Activated CD4-positive, alpha-beta T cell treated with anti-CD3 and anti-CD28 coated beads for 4 hours (primary cell): ENCODE measurements at places on chromosomes 16 and 17.

DNA sequence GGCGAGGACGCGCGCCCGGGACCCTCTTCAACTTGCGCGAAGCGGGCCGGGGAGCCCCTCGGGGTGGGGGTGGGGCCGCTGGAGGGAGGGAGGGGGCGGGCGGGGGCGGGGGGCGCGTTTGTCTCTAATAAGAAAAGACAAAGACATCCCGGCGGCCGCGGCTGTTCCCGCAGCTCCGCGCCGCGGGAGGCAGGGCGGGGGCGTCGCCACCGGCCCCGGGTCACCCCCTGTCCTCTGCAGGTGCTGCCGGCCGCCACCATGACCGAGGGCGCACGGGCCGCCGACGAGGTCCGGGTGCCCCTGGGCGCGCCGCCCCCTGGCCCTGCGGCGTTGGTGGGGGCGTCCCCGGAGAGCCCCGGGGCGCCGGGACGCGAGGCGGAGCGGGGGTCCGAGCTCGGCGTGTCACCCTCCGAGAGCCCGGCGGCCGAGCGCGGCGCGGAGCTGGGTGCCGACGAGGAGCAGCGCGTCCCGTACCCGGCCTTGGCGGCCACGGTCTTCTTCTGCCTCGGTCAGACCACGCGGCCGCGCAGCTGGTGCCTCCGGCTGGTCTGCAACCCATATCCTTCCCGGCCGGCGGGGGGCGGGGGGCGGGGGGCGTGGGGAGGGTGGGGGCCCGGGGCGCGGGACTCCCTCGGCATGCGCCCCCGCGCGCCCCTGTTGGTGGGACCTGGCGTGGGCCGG lies 714 bp downstream of the CACNA1H start:
- DNase-seq: no peak

- no peak for DNase-seq
Observed at GRCh38 chr17:3511852-3512504, 36.2 kb downstream of the ASPA start.

DNA sequence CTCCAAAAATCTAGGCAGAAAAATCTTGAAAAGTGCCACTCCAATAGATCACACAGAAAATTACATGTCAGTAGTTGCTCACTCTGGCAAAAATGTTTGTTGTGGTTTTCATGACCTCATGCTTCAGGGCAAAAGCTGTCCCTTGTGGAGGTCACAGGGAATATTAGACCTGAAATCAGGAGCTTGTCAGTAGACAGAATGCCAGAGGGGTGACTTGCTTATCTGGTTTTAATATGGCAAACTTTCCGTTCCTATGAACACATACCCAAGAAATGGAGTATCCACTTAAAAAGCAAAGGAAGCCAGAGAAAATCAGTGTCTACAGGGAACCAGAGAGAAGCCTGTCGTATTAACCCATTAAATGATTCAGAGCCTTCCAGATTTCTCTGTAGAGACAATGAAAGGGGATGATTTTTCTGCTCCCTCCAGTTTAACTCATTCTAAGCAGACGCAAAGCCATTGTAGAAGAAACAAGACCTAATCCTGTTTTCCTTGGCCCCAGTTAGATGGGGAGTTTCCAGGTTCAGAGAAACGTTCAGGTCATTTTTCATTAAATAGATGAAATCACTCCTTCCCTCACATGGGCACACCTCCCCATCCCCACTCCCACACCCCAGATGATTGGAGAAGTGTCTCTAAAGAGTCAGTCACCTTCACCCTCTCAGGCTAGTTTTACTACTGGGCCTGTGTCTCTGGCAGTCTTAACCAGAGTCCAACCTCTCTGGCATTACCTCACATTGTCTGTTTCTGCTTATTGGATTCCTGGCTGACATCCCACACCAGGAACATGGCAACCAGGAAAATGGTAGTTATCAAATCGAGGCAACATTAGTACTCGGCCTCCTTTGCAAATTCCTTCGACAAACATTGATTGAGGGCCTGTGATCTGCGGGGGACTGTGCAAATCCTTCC lies 6.0 kb downstream of the SOX9 start:
- DNase-seq: no peak

GRCh38 chr16:48526058-48526957 lies 83.7 kb downstream of the N4BP1 start:
- peak; percentile 29 for DNase-seq

- no peak for DNase-seq
Observed at GRCh38 chr17:11780621-11781020, 182.4 kb downstream of the DNAH9 start.

DNA sequence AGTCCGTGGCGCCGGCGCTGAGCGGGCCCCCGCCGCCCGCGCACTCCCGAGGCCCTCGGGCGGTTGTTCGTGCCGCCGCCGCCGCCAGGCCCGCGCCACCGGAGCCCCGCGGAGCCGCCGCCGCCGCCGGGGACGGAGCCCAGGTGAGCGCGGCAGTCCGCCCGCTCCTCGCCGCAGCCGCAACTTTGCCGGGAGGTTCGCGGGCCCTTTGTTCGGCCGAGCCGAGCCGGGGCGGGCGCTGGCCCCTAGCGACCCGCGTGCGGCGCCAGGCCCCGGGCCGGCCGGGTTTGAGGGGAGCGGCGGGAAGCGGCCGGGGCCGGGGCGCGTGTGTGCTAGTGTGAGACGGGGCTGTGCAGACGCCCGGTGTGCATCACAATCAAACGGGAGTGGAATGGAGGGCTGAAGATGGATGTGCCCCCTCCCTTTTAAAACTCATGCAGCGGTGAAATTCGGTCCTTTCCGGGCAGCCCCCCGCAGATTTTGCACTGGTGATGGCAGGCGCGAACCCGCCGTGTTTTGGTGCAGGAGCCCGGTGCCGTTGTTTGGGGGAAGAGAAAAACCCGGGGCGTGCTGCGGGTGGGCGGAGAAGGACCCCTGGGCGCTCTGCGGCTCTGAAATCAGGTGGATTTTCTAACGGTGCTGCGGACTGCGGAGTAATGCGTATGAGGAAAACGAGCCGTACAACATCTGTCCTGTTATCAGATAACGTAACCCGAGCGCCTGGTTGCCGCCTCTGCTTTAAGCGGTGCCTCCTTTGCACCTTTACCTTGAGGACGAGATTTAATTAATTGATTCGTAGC lies 823 bp downstream of the TNRC6C start:
- peak; percentile 30 for DNase-seq

- no peak for DNase-seq
Observed at GRCh38 chr17:78223061-78223460, 8.4 kb upstream of the TMEM235 start.

DNA sequence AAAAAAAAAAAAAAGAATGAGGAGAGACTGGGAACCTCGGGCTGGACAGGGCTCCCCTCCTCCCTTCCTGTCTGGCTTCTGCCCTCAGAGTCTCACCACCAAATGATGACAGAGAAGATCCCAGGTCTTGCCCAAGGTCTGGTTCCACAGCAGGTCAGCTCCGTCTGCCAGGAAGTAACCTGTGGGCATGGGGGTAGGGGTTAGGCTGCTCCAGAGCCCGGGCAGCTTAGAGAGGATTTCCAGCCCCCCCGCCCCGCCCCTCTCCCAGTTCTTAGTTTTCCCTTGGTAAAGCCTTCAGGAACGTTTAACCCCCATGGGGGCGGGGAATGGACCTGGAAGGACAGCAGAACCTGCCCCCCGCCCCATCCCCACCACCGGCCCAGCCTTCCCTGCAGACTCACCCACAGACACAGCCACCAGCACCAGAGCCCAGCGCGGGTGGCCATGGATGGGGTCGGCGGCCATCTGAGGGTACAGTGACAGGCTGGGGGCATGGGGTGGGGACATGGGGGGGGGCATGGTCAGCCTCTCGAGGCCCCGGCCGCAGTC lies 700 bp downstream of the TLCD2 start:
- DNase-seq: no peak

DNA sequence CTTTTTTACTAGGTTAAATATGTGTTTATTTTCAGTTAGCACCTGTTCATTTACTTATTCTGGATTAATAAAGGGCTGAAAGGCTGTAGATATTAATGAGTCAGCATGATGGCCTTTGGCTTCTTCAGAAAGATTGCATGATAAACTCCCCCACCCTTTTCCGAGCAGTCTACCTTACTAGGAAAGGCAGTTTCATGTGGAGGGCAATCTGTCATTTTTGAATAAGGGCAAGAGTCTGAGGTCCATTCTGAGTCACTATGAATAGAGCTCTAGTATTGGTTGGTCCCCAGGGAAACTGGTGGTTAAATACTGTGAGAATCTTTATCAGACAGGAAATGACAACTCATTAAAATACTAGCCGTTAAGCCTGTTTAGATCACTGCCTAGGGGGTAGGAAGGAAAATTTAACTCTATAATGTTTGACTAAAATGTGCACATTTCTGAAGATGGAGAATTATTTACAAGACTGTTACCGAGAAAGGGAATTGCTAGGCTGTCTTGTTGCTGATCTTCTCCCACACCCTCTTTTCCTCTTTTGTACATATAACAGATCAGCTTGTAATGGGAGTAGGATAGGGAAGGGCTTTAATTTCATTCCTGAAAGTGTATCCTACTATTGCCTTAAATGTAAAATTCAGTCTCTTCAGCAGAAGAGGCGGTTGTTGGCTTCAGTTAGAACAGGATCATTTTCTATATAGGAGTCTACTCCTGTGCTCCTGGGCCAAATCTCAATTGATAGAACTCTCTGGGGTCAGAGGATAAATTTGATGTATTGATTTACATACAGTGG lies 63.3 kb downstream of the TUBD1 start:
- peak; percentile 64 for DNase-seq

DNA sequence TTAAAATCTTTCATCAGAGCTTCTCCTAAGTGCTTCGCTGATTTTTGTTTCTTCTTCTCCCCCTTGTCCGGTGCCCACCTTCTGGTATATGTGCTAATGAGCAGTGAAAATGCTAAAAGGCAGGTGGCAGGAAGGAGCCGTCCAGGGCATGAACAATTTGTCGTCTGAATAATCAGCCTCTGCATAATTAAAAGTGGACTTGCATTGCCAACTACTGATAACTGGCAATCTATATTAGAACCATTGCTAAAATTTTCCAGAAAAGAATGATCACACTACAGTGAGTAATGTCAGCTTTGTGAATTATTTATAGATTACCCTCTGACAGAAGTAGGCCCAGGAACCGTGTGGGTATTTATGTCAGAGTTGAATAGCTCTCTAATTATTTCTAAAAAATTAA lies 28.1 kb downstream of the SERPINF1 start:
- DNase-seq: no peak

- DNase-seq: no peak
Observed at GRCh38 chr17:36632916-36633771, 31.8 kb downstream of the MRM1 start.

- DNase-seq: no peak
Observed at GRCh38 chr16:68778551-68779231, 41.6 kb downstream of the CDH1 start.

DNA sequence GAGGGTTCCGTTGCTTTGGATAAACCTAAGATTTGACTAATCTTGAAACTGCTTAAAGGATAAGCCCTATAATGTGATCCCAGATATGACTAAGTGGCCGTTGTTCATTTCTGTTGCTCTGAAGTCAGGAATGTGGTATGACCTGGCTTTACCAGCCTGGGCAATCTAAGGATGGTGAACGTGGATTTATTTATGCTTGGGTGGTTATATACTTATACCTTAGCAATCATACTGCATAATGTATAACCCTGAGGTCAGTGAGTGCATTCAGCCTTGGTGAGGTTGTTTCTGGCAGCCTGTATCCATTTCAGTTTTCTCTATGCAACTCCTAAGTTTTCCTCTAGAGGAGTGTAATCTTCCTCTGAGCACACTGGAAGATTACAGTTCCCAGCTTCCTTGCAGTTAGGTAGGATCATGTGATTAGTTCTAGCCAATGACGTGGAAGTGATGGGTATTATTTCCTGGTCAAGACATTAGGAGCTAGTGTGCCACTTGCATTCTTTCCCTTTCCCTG lies 41.9 kb downstream of the FTO start:
- DNase-seq: no peak

DNA sequence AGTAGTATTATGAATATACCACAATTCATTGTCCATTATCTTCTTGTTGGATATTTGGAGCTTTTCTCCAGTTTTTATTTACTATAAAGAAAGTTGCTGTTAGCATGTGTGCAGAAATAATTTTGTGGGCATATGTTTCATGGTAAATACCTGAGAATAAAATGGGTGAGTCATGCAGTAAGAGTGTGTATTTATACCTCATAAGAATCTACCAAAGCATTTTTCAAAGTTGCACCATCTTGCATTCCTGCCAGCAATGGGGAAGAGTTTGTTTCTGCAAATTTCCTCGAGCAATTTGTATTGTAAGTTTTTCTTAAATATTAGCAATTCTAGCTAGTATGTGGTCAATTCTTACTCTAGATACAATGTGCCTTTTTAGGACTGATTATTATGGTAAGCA lies 7.9 kb upstream of the MON1B start:
- DNase-seq: no peak

DNA sequence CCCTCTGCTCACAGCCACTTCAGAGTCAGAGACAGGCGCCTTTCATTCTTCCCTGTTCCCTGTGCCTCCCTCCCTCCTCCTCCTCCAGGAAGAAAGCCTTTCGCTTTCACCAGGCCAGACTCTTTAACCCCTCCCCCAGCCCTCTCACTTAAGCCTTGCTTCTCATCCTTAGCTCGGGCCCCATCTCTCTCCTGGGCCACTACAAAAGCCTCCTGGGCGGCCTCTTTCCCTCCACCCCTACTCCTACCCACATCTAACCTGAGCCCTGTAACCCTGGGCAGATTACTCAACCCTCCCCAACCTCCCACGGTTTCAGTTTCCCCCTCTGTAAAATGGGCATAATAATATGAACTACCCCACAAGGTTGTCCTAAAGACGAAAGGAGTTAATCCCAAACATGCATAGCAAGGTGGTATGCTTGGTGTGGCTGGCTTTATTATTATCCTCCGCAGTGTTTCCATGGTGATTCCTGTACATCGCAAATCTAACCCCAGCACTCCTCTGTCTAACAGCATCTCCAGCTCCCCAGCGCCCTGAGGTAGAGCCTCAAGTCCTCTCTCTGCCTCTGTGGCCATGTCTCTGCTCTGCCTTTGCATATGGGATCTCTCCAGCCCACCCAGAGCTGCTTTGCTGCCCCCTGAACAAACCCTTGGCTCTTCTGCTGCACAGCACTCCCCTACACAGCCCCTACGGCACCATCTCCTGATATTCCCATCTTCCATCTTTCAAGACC lies 17.7 kb downstream of the PIMREG start:
- no peak for DNase-seq

DNA sequence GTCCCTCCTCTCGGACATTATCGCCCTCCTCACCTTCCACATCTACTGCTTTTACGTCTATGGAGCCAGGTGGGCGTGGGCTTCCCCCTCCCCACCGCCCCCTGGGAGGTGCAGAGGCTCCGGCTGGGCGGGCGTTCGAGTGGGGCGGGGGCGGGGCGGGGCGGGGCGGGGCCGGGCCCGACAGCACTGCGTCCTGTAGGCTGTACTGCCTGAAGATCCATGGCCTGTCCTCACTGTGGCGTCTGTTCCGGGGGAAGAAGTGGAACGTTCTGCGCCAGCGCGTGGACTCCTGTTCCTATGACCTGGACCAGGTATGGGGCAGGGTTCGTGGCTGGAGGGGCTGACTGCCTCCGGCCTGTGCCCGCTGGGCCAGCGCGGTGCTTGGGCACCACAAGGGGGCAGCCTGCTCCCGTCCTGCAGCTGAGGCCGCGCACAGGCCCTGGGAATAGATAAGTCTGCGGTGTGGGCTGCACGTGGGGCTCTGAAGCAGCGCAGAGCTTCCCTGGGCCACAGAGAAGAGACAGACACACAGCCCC lies 9.2 kb downstream of the PIGQ start:
- DNase-seq: peak; percentile 45
